ENCODE measurements at places on chromosomes 2 and 18. TPM values are rescaled to one million over a fixed set of nuclear protein-coding genes. Genes with fewer than 3 reads are reported as not detected.

RAB6C gene
- not detected for total RNA-seq

DNA sequence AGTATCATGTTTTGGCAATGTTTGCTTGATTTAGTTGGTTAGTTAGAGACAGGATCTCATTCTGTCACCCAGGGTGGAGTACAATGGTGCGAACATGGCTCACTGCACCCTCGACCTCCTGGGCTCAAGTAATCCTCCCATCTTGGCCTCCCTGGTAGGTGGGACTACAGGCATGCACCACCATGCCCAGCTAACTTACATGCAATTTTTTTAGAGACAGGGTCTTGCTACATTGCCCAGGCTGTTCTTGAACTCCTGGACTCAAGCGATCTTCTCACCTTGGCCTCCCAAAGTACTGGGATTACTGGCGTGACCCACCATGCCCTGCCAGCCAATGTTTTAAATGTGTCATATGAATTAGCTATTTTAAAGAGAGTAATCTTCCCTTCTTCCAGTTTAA is 16.3 kb upstream of the CDKL4 start:
- DNase-seq, result no peak
- peaks cover 3% of the 10 kb centered on the region for H3K4me1 ChIP-seq
- H3K4me3 ChIP-seq, result no peak overlapping the region
- H3K27me3 ChIP-seq, result no peaks in the 10 kb centered on the region
- H3K27ac ChIP-seq, result no peak overlapping the region

- no peak for DNase-seq
- H3K27me3 ChIP-seq, result no peaks in the 10 kb centered on the region
- H3K27ac ChIP-seq, result no peak overlapping the region
- H3K36me3 ChIP-seq, result peaks cover 6% of the 10 kb centered on the region
- H3K4me3 ChIP-seq, result no peak overlapping the region
- H3K4me1 ChIP-seq, result no peaks in the 10 kb centered on the region
These were observed 2186.3 kb upstream of the CELF4 start for GRCh38 chr18:39751921-39752320.

MROH2A gene
- total RNA-seq, result not detected

- H3K4me1 ChIP-seq, result peaks cover 2% of the 10 kb centered on the region
- H3K36me3 ChIP-seq, result no peaks in the 10 kb centered on the region
- no peak overlapping the region for H3K27ac ChIP-seq
- no peak overlapping the region for H3K4me3 ChIP-seq
- DNase-seq, result no peak
These were observed 465.9 kb upstream of the ID2 start for GRCh38 chr2:8215982-8216381.

DNA sequence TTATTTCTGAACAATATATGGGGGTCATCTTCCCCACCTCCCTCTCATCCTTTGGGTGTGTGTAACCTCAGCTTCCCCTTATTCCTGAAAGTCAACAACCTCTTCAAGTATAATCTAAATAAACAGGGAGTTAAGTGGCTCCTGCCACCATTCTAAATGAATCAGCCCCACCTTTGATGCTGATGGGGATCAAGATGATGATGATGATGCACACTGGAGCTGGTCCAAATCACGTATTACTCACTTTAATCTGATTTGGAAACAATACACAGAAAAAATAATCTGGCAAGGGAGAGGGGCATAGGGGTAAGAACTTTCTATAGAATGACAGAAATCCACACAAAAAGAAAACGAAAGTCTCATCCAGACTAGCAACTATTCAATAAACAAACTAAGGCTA is 7.1 kb downstream of the ACVR1 start:
- H3K27me3 ChIP-seq, result no peaks in the 10 kb centered on the region
- peaks cover 49% of the 10 kb centered on the region for H3K4me1 ChIP-seq
- no peak for DNase-seq

GRCh38 chr2:202337706-202338346 is 38.3 kb upstream of the BMPR2 start:
- H3K27ac ChIP-seq, result no peak overlapping the region
- no peak for DNase-seq
- no peaks in the 10 kb centered on the region for H3K36me3 ChIP-seq

DNA sequence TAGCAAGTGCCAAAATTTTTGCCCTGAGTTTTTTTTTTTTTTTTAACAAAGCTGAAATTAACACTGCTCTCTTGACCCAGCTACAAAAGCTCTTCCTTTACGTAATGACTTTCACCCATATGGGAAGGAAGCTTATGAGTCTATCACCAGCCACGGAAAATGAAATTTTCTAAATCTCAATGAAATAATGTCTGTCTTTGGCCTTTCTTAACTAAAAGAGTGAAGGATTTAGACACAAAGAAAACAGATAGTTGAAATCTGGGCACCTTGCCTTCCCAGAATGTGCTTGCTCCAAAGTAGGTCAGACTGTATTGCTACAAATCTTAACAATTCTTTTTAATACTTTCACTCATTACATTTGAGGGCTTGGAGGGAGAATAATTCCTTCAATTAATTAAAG is 180.8 kb upstream of the MGAT5 start:
- H3K27ac ChIP-seq, result no peak overlapping the region
- no peaks in the 10 kb centered on the region for H3K4me1 ChIP-seq
- H3K27me3 ChIP-seq, result peaks cover 15% of the 10 kb centered on the region
- no peak overlapping the region for H3K4me3 ChIP-seq
- no peaks in the 10 kb centered on the region for H3K36me3 ChIP-seq
- DNase-seq, result no peak

Data from progenitor cell of endocrine pancreas (in vitro differentiated cells).